ENCODE measurements at places on chromosomes 2 and 18.

GRCh38 chr2:179467111-179467510, 202.5 kb upstream of the SESTD1 start:
- no peak for DNase-seq

DNA sequence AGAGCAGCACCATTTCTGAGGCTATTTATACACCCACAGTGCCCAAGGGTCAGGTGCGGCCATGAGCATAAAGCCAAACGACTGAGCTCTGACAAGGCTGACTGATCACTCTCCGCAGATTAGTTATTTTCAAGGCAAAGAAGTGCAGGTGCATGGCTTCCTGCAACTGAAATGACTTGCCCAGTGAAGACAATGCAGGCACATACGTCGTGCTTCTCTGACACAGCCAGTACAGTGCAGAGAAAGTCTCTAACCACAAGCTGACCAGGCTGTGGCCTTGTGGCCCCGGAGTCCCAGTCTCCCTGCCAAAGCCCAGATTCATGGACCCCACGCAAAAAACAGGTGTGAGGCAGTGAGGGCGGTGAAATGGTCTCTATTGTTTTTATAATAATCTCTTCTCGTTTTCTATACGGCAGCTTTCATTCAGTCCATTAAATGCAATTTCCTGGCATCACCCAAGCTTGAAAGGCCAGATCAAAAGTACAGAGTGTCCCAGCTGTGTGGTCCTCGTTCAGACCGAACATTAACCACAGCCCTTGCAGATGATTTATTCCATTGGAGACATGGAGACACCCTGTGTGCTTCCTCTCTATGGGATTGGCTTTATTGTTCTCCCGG, 447.0 kb upstream of the ID2 start:
- DNase-seq, result no peak

DNA sequence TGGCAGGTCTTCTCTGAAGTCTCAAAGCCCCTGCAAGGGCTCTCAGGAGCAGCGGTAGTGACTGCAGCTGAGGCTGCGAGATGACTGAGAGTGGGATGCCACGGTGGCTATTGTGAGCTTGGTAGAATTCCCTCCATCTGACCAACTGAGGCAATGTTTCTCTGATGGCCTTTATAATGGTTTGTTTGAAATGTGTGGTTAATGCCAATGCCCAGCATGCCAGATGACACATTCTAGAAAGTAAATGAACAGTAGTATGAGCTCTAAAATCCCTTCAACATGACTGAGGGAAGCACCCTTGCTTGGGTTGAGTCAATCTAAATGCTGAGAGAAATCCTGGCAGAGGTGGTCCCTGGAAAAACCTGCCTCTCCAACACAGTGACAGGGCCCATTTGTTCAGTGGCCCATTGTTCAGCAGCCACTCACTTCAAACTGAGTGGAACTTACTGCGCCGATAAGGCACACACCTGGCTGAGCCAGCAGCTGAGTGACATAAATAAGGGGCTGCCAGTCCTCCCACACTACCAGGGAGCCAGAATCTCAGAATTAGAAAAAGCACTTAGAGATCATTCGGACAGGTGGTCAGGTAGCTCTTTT, 31.7 kb downstream of the SULT1C2 start:
- DNase-seq, result no peak

DNA sequence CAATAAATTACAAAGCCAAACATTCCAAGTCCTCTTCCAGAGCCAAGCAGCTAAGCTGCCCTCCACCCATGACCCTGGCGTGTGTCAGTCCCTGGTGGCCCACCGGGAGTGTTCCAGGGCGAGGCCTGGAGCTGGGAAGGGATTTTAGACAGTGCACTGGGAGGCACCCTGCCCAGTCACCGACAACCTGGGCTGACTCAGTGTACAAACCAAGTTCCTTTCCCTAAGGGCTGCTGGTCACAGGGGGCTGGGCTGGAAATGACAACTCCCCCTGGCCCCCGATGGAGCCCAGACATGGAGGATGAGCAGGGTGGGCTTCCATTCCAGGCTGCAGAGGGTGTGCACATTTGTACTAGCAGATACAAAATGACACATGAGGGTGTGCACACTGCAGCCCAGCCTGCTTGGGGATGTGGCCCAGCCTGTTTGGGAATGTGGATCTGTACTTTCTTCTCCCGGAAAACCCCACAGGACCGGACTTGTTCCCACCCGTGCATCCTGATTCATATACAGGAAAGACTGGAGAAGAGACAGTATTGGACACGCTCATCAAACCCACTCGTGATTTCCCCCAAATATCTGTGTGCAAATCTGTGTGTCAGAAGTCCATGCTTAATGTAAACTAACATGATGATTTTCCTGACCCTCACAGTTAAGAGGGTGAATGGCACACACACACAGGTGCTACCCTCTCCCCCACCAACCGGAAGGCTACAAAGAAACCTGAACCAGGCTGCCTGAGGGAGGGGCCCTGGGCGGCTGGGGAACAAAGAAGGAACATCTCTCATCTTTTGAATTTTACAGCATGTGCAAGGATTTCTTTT, 58.9 kb downstream of the NDUFA10 start:
- no peak for DNase-seq

DNA sequence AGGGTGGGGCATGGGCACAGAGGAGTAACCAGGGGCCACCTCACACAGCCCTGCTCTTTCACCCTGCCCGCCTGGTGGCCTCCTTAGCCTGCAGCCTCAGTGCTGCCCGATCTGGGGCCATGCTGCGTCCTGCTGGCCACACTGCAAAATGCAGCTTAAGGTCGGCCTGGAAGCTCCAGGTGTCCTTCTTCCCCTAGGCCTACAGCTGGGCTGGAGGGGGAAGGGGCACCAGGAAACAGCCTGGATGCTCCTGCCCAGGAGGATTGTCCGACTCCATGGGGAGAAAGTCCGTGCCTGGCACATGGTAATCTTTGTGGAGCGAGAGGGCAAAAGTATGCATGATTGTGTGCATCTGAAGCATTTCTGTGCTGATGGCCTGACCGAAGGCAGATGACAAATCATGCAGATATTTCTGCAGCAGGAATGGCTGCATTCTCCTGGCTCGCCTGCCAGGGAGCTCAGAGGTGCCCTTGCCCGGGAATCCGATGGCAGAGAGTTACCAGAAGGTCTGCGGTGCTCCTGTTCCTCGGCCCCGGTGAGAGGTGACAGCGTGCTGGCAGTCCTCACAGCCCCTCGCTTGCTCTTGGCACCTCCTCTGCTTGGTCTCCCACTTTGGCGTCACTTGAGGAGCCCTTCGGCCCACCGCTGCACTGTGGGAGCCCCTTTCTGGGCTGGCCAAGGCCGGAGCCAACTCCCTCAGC, 12.8 kb upstream of the ALPP start:
- DNase-seq, result no peak

DNA sequence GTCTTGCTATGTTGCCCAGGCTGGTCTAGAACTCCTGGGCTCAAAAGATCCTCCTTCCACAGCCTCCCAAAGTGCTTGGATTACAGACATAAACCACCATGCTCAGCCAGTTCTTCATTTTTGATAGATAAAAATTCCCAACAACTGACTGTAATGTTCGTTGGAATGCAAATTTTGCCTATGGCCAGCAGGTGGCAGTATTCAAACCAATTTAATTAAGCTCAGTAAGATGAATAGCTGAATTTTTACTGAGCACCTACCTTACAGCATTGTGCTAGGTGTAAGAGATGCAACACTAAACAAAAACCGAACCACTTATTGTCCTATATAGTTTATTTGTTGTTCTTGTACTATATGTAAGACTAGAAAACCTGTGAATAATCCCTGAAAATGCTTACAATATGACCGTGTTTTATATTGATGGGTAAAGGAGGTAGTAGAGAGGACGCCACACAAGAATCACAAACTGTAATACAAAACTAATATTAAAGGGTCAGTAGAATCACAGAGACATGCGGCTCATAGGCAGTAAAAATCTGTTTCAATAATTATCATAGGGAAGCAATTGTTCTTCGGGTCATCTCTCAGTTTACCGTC, 8.2 kb upstream of the TMEM182 start:
- DNase-seq, result no peak

- peak; percentile 34 for DNase-seq
Measured at GRCh38 chr2:3575534-3576262, 638 bp downstream of the RPS7 start.

DNA sequence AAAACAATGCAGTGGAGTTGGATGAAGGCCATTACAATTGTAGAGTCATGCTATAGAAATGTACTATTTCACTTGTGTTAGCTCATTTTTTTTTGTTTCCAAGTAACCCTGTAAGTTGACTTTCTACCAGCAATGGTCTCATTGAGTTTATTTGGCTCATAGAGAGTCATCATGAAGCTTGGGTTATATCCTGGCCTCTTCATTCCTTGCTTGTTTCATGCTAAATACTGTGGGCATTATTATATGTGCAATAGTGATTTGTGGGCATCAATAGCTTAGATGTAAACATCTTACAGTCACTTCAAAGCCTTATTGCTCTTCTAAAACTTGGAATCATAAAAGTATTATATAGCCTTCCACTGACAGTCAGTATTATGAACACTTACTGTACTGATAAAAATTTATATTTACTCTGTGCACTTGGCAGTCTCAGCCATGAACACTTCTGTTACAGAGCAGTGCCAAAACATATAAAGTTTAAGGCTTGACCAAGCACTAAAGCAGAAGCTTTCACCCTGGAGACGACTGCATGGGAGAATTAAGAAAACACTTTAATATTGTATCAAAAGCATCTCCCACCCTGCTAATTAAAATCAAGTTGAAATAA, 751.2 kb downstream of the SATB2 start:
- DNase-seq, result no peak

GRCh38 chr2:38200598-38200997, 124.6 kb upstream of the CYP1B1 start:
- DNase-seq, result no peak

DNA sequence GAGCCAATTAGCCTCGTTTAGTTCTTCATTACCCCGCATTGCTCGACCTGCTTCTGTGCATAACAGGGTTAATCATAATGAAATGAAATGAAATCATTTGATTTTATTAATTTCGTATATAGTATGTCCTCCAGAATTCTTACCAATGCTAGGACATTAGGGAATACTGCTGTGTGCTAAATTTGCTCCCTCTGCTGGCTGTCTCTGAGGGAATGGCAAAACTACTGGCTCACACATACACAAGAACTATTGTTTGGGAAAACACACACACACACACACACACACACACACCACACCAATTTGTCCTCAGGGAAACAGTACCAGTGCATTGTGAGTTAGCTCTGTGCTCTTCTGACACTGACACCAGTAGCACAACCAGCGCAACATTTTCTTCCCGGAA, 273.3 kb upstream of the TCF4 start:
- DNase-seq, result no peak

DNA sequence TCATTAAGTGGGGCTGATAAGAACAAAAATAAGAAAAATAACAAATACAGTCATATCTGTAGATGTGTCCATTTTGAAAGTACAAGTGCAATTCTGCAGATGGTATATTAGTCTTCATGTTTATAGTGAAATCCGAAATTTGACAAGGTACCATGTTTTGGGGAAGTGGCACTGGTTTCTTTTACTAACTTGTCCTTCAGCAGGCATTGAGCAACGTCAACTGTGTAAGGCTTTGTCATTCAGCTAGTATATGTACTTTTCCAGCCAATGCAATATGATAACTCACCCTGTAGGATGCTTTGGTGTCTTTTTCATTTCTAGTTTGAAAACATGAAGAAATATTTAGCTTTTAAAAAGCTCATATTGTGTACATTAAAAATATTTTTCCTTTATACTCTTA, 139.9 kb downstream of the MCFD2 start:
- no peak for DNase-seq

DNA sequence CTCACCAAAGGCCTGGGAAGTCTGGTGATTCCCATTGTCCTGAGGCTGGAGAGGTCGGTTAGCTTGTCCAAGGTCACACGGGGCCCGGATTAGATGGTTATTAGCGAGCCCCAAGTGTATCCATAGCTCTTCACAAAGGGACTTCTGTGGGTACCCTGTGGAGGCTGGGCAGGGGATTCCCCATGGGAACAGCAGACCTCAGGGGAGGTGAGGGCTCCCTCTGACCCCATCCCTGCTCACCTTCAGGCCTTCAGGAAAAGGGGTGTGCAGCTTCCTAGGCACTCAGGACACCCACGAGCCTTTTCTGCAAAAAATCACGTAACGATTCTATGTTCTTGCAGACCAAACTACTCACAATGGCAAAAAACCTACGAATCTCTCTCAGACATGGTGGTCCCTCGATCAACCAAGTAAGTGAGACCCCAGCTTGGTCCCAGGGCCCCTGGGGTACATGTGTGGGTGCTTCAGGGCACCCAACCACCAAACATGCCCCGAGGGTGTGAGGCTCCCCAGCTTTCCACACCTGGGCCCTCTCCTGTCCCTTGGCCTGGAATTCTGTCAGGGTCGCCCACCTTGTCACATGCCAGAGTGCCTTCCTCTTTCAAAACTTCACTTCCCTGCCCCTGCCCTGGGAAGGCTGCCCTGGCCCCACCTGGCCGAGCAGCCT, 40.3 kb downstream of the PDIA6 start:
- no peak for DNase-seq

- no peak for DNase-seq
Measured at GRCh38 chr2:240913810-240914644, 7.9 kb downstream of the CROCC2 start.

GRCh38 chr18:22385718-22386117, 32.0 kb downstream of the CTAGE1 start:
- DNase-seq, result no peak

GRCh38 chr2:133489641-133490410, 78.4 kb downstream of the NCKAP5 start:
- DNase-seq, result no peak

DNA sequence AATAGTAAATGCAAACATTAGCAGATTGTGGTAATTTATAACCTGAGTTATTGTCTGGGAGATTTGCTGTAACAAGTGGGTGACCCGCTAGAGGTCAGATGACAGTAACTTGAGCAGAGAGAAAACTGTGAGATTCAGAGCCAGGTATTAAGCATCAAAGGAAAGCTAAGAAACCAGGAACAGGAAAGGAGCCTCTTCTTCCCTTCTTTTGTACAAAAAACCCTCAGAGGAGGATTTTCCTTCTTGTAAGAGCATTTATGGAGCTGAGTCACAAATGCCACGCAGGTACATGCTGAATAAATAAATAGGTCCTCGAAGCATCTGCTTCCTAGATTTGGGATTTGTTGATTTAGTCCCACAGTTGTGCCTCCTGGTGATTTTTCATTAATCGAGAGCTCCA, 146.5 kb downstream of the SH3BP4 start:
- DNase-seq, result no peak

DNA sequence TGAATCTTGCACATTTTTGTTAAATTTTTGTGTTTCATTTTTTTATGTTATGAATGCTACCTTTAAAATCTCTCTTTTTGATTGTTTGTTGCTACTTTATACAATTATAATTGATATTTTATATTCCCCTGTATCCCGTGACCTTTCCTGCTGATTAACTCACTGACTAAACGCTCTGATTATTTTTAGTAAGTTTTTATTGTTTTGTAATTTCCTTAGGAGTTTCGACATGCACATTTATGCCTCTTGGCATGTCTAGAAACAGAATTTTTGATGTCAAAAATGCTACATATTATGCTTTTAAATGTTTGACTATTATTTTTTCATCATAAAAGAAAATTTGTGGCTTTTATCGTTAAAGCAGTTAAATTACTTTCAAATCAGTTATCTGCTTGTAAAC, 1131.6 kb upstream of the TMEFF2 start:
- DNase-seq, result no peak
